Suprapubic skin (tissue), 4 donors: ENCODE measurements at places on chromosomes 4 and X.

DNA sequence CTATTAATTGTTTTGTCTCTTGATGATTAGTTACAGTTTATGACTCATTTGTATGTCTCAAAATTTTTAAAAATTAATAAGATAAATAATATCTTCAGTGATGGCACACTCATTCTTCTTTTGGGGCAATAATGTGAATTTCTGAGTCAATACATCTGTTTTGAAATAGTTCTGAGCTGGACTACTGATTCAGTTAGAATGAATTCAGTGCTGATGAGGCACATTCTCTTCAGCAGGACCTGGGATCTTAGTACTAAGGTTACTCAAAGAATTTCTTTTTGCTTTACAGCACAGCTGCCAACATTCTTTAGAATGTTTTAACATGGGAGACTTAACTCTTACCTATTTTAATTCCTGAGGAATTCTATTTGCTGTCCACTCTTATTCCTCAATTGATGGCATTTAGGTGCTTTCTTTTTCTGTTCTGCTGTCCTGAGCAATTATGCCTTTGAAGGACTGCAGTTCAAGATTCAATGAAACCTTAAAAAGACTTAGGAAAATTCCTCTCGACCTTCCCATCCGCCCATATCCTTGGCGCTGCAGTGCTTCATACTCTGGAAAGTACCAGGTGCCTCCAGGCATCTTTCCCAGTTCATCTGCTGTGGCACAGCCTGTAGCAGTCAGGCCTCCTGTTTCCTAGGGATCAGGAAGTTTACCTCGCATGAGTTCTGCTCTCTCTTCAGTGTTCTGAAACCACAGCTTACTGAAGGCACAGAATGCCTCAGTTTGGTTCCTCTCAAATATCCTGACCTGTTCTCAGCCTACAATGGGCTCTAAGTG, 213.7 kb downstream of the FSTL5 start:
- no peak for DNase-seq

DNA sequence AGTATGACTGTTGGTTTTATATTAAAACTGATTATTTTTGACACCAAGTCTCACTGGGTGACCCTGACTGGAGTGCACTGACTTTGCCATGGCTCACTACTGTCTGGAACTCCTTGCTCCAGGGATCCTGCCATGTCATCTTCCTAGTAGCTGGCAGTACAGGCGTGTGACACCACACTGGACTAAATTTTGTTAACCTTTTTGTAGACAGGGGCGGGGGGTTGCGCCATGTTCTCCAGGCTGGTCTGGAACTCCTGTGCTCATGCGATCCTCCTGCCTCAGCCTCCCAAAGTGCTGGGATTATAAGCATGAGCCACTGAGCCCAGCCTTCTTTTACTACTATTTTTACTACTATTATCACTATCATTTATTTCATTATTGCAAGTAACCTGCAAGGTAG, 8.9 kb downstream of the XAGE1A start:
- no peak for DNase-seq

DNA sequence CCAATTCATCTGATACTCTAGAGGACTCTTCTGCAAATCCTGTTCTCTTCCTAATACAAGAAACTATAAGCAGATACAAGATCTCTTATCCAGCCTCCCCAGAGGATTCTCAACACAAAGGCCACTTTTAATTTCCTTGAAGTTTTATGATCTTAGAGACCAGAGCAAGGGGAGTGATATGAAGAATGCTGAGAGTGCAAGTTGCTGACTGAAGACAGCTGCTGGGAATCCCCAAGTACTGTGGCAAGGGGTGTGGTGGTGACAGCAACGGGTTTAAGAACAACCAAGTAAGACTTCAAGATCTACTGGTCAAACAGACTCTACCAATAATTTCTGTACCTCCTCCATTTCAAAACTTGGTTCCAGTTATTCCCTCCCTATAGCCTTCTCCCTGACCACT, 7.0 kb downstream of the AMMECR1 start:
- no peak for DNase-seq

DNA sequence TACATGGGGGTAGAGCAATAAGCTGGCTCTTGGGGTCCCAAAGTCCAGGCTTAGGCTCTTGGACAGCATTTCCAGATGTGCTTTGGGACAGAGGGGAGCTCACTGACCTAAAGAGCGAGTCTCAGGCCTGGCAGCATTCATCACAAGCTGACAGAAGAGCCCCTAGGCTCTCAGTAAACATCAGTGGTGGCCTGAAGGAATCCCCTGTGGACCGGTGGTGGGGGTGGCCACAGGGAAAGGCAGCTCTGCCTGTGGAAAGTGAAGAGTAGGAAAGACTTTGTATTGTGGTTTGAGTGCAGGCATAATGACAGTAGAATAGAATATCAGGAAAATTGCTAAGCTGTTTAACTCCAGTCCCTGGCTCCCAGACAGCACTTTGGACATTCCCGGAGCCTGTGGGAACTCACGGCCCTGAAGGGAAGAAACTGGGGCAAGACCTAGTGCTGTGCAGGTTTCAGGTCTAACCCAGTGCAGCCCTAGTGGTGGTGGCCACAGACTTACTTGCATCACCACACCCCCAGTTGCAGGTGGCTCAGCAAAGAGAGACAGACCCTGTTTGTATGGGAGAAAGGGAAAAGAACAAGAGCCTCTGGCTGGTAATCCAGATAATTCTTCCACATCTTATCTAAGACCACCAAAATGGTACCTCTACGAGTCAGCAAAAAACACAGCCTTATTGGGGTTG, 141.9 kb downstream of the MAB21L2 start:
- DNase-seq, result no peak
